ENCODE measurements at places on chromosomes 7 and 10.

DNA sequence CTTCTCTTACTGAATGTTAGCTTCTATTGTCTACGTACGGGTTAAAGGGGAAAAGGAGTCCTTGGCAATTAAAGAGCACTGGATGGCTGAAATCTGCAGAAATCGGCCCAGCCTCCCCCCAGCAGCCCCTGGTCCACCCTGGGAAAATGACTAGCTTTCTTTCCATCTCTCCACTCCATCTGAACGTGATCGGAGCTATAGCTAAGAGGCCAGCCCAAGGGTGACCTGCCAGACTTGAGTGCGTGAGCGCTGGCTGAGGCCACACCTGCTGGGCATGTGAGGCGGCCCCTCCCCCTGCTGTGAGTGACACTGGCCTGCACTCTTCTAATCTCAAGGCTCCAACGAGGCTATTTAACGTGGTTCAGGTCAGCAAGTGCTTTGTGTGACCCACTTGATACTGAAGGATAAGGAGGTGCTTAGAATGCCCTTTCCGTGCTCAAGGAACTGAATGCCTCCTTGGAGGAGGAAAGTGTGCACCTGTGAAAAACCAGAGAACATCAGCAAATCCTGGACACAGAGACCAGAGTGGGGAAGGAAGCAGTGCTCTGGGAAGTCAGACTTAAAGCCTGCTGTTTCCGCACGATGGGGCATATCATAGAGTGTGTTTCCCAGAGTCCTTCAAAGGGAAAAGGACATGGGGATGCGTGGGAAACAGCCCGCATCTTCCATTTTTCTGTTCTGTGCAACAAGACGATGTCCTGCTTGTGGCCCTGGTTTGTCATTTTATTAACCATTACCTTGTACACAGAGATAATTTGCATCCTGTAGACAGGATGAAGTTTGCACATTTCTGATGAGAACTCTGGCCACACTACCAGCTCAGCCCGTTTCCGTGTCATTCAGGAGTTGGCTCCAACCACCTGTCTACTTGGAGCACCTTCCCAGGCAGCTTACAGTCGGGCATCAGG is 12.5 kb upstream of the MNX1 start:
- DNase-seq: no peak

DNA sequence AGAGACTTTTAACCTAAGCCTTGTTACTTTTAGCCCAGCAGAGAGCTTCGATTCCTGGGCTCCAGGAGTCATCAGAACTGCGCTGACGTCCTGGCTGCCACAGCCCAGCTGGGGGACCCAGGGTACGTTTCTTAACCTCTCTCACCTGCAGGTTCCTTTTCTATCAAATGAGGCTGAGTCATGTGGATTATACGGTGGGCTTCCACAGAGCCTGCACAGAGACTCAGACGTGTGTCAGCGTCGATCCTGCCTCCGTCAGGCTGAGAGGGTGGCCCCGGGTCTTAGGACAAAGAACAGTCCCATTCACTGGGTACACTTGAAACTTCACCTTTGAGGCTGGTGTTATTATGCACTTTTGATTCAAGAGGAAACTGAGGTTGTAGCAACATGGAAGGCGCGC is 100.7 kb upstream of the FGFR2 start:
- no peak for DNase-seq

DNA sequence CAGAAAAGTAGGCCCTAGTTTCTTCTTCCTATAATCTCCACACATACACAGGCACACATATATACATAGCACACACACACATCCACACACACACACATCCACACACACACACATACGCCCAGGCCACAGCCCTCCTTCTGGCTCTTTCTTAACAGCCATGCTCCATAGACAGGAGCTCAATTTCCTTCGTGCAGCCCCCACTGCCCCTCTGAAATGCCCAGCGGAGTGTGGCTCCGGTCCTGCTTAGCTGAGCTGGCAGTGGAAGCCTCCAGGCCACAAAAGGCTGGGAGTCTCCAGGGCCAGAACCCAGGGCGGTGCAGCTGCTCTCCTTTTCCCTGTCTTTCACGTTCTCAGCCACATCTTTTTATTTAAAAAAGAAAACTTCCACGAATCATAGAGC is 282.9 kb upstream of the IGFBP3 start:
- DNase-seq: no peak

- DNase-seq: no peak
Measured at GRCh38 chr10:30542895-30543288, 86.7 kb downstream of the LYZL2 start.

DNA sequence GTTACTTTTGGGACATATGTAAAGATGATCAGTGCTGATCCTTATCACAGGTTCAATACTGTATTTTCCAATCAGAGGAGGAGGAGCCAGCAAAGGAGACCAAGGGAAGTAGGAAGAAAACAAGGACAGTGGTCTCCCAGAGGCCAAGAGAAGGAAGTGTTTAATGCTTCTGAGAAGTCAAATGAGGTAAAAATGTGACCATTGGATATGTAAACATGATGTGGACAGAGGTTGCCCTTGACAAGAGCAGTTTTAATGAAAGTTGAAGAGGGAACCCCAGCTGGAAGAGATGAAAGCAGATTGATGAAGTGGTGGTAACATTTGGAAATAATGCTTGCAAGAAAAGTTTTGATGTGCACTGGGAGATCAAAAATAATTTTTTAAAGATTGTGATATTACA is 18.8 kb downstream of the CROT start:
- DNase-seq: no peak

GRCh38 chr10:51405580-51406351 is 293.6 kb downstream of the CSTF2T start:
- no peak for DNase-seq

DNA sequence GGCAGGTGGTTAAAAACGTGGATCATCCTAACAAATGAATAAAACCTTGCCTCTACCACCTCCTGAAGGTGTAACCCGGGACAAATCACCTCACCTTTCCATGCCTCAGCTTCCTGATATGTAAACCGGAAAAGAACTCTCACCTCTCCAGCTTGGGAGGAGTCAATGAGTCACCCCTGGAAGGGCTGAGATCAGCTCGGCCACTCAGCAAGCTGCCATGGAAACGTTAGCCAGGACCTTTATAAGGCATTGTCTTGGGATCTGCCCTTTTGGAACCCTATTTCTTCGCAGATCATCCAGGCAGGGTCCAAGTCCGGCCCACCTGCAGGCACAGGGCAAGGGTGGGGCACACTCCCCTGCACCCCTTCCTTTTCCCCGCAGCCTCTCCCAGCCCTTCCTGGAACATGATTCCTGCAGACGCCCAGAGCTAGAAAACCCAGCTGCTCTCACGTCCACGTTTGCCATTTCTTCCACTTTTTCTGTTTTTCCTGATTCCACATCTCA is 81.6 kb upstream of the PFKP start:
- DNase-seq: no peak

- no peak for DNase-seq
Measured at GRCh38 chr7:72058579-72058978, 353.6 kb downstream of the CALN1 start.

- DNase-seq: no peak
Measured at GRCh38 chr7:50068850-50069551, 24.0 kb downstream of the ZPBP start.

GRCh38 chr7:50677638-50677996 is 105.1 kb downstream of the GRB10 start:
- no peak for DNase-seq

GRCh38 chr7:31815796-31816195 is 128.8 kb downstream of the PPP1R17 start:
- DNase-seq: no peak

- no peak for DNase-seq
Measured at GRCh38 chr7:4882169-4883032, 1.1 kb downstream of the RADIL start.

GRCh38 chr7:117006907-117007684 is 53.8 kb downstream of the ST7 start:
- DNase-seq: no peak
